ENCODE measurements at places on chromosomes 5 and 9.
A peak's percentile ranks its signal among the peaks of the same experiment; 100 is the strongest.

DNA sequence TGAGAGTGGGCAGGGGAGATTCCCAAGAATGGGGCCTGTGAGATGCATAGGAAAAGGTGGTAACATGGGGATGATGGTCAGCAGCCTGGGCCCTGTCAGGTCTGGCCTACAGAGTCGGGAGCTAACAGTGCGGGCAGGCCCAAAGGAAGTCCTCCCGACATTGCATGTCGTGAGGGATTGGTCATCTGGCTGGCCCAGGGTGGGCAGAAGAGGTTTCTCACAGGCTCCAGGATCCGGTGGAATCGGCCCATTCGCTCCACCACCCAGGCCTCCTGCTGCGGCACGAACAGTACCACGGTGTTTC is 514 bp downstream of the STOML2 start:
- DNase-seq = peak; percentile 27

- DNase-seq = peak; percentile 17
Measured at GRCh38 chr9:27261517-27262211, 35.3 kb downstream of the EQTN start.

GRCh38 chr5:181186986-181187499 is 18.0 kb downstream of the TRIM7 start:
- DNase-seq = no peak

- DNase-seq = no peak
Measured at GRCh38 chr9:28301281-28301680, 728.0 kb upstream of the C9orf72 start.

GRCh38 chr9:15086156-15086763 is 176.0 kb upstream of the FREM1 start:
- no peak for DNase-seq

DNA sequence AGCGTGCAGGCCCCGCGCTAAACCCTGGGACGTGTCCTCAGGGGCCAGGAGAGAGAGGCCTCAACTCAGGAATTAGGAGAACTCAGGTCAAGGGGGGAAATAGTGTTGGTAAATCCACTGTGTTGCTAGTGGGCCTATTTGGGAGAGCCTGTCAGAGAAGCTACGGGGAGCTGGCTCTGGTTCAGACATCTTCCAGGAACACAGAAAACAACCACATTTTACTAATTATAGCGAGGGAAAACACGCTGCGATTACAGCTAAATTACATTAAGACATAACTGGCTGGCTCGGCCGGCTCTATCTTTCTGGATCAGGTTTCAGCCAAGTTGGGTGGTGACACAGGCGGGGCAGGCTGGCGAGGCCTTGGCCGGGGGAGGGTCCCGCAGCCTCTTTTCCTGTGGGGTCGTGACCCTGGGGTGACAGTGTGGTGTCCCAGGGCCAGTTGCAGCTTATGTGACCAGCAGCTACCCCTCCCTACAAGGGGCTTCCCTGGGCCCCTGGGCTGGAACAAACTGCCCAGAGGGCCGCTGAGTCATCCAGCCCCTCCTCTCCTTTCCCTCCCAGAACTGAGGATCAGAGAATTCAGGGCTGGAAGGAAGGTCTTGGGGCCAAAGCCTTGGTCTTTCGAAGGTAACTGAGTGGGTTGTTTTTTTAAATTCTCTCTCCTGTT is 75.1 kb downstream of the FGF18 start:
- DNase-seq = peak; percentile 90

DNA sequence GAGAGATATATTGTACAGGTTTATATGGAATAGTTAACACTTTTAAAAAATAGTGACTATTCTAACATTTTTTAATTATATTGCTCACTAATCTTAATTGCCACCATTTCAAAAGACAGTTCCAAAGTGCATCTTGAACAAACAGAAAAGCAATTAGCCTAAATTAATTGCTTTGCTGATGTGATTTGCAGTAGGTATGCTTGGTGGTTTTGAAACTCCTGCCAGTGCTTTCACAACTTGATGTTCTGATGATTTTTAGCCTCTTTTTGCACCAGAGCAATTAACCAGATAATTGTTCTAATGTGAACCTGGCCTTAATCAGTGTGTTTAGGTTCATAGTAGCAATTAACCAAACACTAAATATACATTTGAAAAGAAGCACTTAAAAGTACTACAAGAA is 207.6 kb downstream of the FBXL17 start:
- no peak for DNase-seq

GRCh38 chr9:90142580-90142979 is 500.0 kb downstream of the DIRAS2 start:
- peak; percentile 29 for DNase-seq

- no peak for DNase-seq
Measured at GRCh38 chr5:131795228-131795627, 1.6 kb downstream of the FNIP1 start.

DNA sequence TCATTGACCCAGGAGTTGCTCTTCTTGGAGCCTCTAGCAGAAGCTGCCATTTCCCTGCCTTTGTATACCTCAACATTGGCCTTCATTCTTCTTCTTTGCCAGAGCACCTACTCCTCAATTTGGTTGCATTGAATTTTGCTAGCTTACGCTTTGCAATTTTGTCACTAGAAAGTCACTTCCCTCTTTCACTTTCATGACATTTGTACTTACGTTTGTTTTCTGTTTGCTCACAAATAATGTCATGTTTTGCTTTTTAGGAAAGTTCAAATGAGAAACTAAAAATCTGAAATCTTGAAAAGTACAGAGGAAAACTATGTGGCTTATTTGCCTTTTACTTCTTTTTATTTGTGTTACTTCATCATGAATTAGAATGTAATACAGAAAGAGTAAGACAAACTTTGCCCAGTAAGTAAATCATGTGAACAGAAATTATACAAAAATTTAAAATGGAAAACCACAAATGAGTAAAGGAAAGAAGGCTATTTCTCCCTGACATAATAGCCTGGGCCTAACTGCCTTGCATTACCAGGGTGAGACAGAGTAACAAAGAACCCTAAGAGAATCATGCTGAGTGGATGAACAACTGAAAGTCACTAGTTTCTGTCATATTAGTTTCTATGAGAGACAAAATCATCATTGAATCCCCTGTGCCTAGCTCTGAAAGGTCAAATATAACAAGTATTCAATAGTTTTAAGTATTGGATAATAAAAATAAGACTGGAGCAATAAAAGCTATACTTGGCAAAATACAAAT is 7.4 kb upstream of the IFNA1 start:
- no peak for DNase-seq

- peak; percentile 85 for DNase-seq
Measured at GRCh38 chr9:87223392-87224246, 274.0 kb upstream of the DAPK1 start.

GRCh38 chr9:125654121-125654520 is 52.9 kb downstream of the MAPKAP1 start:
- DNase-seq = no peak

DNA sequence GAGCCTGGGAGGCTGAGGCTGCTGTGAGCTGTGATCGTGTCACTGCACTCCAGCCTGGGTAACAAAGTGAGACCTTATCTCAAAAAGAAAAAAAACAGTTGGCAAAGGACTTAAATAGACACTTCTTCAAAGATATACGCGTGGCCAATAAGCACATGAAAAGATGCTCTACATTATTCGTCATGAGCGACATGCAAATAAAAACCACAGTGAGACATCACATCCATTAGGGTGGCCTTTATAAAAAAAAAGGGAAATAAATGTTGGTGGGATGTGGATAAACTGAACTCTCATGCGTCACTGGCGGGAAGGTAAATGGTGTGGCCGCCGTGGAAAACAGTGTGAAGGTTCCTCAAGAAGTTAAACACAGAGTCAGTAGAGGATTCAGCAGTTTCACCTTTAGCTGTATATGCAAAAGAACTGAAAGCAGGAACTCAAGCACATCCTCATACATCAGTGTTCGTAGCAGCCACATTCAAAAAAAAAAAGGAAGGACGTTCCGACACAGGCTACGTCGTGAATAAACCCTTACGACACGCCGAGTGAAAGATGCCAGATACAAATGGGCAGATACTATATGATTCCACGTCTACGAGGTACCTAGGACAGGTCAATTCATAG is 24.5 kb upstream of the NRARP start:
- no peak for DNase-seq

- peak; percentile 54 for DNase-seq
Measured at GRCh38 chr5:97131139-97131710, 11.2 kb downstream of the LIX1 start.

- DNase-seq = no peak
Measured at GRCh38 chr5:110043025-110043424, 353.3 kb downstream of the MAN2A1 start.

DNA sequence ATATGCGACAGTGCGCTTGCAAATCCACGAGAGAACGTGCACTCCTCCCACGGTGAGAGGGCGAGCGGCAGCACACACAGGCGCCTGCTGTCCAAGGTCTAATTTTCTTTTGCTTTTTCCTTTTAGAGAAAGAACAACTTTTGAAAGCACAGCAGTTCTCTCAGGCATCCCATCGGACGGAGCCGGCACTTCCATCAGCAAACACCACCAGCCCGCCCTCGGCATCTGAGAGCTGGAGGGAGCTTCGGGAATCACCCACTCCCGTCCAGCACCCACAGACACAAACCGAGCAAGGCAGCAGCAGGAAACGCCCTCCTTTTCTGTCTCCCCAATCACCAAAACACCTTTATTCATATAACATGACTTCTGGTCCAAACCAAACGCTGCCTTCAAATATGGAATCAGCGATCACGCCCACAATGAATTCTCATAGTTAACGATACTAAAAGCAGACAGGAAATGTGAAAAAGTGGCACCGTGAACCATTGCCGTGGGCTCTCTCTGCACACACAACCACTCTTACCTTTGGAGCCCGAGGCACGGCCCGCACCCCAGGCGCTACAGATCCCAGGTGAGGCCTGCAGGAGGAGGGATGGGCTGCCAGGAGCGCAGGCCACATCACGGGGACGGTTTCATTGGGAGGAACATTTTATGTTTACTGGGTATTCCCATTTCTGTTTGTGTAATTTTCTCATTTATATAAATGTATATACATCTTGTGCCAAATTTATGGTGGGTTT is 14.2 kb downstream of the LPCAT1 start:
- DNase-seq = no peak

GRCh38 chr9:116539549-116539948 is 147.6 kb upstream of the TRIM32 start:
- no peak for DNase-seq

DNA sequence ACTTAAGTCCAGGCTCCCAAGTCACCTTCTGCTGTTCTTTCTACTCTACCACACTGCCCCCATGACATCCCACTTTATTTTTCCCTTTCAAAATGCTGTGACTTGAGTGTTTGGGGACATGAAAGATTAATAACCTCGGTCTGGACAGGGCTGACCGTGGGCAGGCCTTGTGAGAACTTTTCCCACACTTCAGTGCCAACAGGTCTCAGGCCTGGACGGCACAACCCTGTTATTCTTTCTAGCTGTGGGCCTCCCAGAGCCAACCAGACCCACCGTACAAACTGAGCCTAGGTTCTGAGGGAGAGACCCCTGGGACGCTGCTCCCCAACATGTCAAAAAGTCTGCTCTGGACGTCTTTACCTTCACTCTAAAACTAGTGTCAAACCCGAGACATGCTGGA is 153.4 kb downstream of the CEP120 start:
- no peak for DNase-seq

DNA sequence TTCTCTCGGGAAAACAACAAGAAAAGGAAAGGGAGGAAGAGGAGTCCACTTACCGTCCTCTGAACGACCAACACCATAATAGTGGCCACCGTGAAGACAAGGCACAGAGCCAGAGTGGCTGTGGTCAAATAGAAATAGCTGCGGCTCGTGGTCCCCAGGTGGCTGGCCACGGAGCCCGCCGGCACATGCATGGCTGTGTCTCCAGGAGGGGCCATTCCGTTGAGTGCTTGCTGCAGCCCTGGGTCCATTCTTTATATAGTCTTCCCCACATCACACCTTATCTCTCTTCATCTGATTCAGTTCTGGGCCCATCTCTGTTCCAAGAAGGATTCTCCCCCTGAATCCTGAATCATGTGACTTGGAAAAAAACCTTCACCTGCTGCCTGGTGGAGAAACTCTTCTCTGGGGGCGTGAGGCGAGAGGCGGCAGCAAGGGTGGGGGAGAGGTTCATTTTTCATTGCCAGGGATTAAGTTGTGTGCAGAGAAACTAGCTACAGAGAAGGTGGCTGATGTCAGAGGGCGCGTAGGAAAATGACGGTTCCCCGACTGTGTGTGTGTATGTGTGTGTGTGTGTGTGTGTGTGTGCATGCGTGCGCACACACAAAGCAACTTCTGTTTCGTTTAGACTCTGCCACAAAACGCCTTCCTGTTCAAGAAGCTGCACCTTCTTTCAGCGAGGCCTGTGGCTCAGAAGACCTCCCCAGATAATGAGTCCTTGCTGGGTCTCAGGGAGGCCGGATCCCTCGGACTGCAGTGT is at the start of gene TNFSF8:
TNFSF8 (minus strand) TSS at position 536 of the 757 bp plus-strand sequence; CDS start at position 248, 288 bp downstream.
- no peak for DNase-seq
